ENCODE measurements at places on chromosomes 3 and 15. TPM values are rescaled to one million over a fixed set of nuclear protein-coding genes. Genes with fewer than 3 reads are reported as not detected.

DNA sequence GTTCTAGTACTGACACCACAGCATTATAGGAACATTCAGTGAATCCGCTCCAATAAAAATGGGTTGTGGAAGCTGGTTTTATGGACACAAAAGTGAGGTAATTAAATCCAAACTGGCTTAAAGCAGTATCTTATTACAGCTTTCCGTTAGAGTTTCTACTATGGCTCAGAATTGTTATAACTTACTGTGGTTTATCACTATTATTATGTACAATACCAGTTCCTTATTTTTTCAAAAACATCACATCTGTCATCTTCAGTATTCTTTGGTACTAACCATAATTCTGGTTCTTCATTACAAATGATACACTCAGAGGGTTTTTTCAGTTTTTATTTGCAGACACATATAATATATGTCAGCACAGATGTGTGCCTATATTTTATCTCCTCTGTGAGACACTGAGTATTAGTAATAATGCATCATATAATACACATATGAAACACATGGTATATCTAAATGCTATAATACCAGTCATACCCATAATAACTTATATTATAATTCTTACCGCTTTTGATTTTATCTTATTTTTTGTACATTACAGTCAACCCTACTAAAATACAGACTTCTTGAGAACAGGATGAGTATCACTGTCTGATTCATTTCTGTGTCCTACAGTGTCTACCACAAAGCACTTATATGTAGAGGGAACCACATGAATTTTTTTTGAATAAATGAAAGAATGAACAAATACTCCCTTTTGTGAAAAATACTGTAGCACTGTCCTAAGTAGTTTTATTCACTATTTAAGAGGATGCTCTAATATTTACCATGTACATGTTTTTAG lies 39.0 kb downstream of the CMSS1 start:
- DNase-seq = no peak

GRCh38 chr3:47781685-47782445 lies at the start of gene SMARCC1:
TSS of gene SMARCC1 (minus strand) at chr3:47781893. CDS start at chr3:47781797, 96 bp downstream.
- DNase-seq = peak; percentile 97

DNA sequence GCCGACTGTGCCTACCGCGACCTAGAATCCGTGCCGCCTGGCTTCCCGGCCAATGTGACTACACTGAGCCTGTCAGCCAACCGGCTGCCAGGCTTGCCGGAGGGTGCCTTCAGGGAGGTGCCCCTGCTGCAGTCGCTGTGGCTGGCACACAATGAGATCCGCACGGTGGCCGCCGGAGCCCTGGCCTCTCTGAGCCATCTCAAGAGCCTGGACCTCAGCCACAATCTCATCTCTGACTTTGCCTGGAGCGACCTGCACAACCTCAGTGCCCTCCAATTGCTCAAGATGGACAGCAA lies 1.4 kb downstream of the ISLR start:
- DNase-seq = no peak

CPEB1 gene
- 0.27 TPM for total RNA-seq

GRCh38 chr3:63462732-63463131 lies 184.6 kb downstream of the SYNPR start:
- no peak for DNase-seq

GRCh38 chr15:29071232-29071881 lies 185.6 kb downstream of the APBA2 start:
- DNase-seq = no peak

GRCh38 chr3:122582390-122582789 lies 4.9 kb downstream of the PARP15 start:
- DNase-seq = peak; percentile 16

GRCh38 chr3:48467110-48467454 lies 20.5 kb downstream of the ATRIP start:
- DNase-seq = no peak

DNA sequence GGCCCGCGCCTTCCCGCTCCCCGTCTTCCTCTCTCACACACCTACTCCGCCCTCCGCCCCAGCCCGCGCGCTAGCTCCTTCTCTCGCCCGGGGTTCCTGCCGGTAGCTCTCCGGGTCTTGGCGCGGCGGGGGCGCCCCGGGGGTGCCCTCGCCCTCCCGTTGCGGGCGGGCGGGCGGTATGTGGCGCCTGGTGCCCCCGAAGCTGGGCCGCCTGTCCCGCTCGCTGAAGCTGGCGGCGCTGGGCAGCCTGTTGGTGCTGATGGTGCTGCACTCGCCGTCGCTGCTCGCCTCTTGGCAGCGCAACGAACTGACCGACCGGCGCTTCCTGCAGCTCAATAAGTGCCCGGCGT lies 507 bp downstream of the DIPK2A start:
- no peak for DNase-seq

GRCh38 chr3:193910886-193911738 lies 224.8 kb upstream of the HES1 start:
- DNase-seq = no peak

DNA sequence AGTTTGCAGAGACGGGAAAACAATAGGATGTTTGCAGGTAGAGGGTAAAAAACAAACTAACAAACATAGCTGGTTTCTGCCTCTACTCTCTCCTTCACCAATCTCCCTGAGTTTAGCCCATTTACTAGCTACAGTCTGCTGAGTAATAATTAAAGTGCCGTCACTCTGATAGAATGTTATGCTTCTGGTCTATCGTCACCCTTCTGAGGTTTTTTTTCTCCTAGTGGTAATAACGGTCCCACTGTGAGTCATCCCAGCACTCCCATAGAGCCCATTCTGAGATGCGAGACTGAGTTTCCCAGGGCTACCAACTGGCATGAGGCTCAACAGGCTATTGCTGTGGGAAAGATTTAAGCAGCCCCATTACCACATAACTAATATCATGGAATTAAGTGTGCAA lies 56.4 kb downstream of the PLAAT1 start:
- DNase-seq = no peak

- no peak for DNase-seq
Measured at GRCh38 chr3:39748002-39748401, 61.4 kb upstream of the MYRIP start.

CFAP44 gene
- 2.4 TPM for total RNA-seq

SERPINI1 gene
- total RNA-seq = 3.2 TPM

DNA sequence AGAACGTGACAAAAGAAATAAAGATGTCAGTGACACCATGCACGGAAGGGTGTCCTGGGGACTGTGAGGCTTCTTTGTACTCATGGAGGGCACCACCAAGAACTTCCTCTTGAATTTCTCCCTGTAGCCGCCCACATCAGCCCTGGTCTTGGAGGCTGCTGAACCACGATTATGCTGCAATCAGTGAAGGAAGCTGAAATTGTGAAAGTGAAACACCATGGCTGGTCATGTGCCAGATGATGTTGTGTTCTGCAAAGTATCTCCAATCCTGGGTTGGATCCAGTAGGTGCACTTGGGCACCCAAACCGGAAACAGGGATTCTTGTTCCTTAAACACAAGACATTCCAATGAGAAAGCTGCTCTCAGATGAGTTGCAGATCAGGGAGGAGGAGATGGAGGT lies 104.4 kb upstream of the GOLGA6L6 start:
- DNase-seq = peak; percentile 90

DNA sequence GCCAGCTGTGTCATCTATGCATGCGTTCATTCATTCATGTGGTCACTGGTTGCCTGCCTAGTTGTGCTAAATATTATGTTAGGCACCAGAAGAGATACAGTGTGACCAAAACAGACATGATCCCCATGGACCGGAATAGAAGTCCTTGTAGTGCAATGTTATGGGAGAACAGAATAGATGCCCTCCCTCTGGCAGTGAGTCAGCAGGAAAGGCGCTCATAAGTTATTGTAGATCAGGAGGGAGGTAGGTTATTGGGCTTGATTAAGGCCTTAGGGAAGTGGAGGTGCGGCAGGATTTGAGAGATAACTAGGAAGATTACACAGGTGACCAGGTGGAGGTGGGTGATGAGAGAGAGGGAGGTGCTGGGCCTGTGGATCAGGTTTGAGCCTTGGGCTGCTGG lies 5.2 kb downstream of the MCTP2 start:
- no peak for DNase-seq

FBXO40 gene
- not detected for total RNA-seq

- DNase-seq = no peak
Measured at GRCh38 chr15:66165856-66166255, 87.7 kb downstream of the MEGF11 start.

SLC7A14 gene
- total RNA-seq = not detected

LRRIQ4 gene
- total RNA-seq = under 0.01 TPM

GRCh38 chr3:8164145-8164544 lies 337.5 kb upstream of the LMCD1 start:
- no peak for DNase-seq

GRCh38 chr3:54917862-54918261 lies 10.0 kb downstream of the LRTM1 start:
- DNase-seq = no peak

IL20RB gene
- total RNA-seq = 0.54 TPM

DNA sequence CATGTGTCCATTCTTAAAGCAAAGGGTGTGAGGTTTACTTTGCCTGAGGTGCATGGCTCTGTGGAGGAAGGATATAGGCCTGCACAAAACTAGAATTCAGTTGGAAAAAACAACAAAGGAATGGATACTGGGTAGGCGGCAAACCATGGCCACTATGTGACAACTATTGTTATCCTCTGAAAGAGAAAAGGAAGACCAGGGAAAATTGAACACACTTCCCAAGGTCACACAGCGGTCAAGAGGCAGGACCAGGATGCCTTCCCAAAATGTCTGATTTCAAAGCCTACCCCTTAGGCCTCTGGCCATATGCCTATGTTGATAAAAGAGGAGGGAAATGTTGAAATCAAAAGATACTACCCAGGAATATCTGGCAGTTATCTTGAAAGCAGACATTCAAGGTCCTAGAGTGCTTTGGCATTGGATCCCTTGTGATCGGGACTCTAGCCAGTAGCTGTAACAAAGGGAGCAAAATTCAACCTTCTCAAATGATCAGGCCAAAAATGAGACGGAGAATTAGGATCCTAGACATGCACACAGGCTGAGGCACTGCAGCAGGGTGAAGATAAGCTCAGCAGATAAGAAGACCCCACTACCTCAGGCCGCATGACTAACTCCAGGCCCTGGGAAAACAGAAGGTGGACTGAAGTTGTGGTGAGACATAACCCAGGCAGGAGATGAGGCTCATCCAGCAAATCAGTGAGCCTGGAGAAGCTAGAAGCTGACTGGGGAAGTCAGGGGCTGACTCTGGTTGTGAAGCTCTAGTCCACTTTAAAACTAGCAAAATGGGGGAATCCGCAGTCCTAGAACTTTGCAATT lies 292.2 kb downstream of the NEK10 start:
- DNase-seq = no peak

- DNase-seq = no peak
Measured at GRCh38 chr15:70670680-70671079, 92.7 kb downstream of the UACA start.

ERC2 gene
- 0.54 TPM for total RNA-seq

SOX2 gene
- not detected for total RNA-seq

Data from hematopoietic multipotent progenitor cell (in vitro differentiated cells).